ENCODE measurements at places on chromosomes 16 and 17.

DNA sequence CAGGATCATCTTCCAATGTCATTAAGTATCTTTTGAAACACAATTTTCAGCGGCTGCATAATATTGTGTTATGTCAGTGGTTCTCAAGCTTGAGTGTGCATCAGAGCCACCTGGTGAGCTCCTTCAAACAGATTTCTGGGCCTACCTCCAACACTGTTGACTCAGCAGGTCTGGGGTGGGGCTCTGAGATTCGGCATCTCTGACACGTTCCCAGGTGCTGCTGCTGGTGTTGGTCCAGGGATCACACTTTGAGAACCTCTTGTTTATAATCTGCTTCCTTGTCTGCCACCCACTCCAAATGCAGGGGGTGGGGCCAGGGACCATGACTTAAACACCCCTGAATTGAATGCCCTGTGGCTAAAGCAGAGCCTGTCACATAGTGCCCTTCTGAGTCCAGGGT is 73.8 kb upstream of the HNF1B start:
- no peak for DNase-seq

DNA sequence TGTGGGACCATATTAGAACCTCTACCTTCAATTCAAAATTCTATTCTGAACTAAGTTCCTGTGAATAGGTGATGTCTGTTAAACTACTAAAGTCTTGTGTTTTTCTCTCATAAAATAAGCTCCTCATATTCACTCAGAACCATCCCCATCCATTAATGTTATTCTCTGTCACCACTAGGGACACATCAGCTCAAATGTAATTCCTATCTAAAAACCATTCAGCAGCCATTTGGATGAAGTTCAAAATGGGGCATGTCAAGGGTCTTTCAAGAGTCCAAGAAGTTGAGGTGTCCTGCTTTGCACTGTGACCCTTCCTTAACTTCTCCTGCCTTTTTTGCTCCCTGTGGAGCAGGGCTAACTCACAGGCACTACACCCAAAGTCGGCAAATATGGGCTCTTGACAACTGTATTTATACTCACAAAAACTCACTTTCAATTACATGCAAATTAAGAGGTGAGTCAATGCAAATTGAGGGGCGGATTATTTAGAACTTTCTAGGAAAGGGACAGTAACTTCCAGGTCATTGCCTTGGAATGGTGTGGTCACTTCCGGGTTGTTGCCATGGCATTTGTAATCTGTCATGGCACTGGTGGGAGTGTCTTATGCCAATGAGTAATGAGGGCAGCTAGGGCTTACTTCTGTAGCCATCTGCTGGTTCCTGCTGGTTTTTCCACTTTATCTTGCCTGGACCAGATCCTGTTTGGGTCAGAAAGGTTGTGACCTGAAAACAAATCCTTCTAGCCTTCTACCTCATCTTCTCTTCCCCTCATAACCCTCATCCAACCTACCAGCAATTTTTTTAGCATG is 128.2 kb upstream of the COX10 start:
- DNase-seq, result no peak

DNA sequence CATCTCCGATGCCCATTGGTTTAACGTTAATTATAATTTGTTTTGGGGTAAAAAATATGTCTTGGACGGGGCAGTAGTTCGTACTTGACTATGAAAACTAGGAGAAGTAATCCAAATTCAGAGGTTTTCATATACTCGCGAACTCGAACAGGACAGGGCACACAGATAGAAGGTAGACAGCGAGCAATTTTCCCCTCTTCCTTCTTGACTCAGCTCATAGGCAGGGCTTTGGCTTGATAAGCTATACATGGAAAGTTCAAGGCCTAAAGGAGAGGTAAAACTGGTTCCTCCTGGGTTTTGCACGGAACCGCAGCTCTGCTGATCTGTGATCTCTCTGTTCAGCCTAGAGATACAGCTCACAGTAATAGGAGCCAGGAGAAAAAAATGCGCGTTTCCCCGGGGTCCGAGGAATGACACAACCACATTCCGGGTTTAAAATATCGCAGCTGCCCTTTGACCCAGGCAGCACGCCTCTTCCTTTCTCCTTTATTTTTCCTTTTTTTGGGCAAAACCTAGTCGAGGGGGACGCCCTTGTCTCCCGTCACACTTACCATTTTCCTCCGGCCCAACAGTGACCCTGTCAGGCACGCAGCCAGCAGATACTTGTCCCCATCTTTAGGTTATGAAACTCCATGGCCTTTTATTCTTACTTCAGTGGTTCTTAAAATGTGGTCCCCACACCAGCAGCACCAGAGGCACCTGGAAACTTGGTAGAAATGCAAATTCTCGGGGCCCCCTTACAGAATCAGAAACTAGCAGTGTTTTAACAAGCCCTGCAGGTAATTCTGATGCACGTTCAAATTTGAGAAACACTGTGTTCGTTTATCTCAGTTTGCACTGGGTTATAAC is 1.7 kb upstream of the LASP1 start:
- no peak for DNase-seq

GRCh38 chr16:2371421-2371820 is 30.9 kb upstream of the ABCA3 start:
- DNase-seq, result no peak

GRCh38 chr17:77141846-77142449 is 1.2 kb downstream of the SEC14L1 start:
- DNase-seq, result no peak

- DNase-seq, result no peak
Observed at GRCh38 chr16:12500771-12501170, 302.9 kb downstream of the CPPED1 start.

DNA sequence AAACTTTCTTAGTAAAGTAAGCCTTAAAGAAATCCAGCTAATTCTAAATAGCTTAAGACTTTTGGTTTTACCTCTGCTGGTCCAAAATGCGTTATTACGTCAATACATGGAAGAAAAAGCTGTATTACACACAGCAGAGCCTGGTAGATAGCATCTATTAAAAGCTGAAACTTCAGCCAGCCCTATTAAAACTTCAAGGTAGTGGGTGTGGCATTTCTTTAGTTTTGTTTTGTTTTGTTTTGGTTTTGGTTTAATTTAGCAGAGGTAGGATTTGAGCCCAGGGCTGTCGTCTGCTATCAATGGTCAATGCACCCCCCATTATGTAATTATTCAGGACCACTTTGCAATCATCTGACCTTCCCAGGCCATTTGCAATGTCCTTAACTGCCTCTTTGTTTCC is 318.4 kb upstream of the MAF start:
- no peak for DNase-seq

GRCh38 chr16:81797443-81797842 is 18.4 kb downstream of the PLCG2 start:
- no peak for DNase-seq

DNA sequence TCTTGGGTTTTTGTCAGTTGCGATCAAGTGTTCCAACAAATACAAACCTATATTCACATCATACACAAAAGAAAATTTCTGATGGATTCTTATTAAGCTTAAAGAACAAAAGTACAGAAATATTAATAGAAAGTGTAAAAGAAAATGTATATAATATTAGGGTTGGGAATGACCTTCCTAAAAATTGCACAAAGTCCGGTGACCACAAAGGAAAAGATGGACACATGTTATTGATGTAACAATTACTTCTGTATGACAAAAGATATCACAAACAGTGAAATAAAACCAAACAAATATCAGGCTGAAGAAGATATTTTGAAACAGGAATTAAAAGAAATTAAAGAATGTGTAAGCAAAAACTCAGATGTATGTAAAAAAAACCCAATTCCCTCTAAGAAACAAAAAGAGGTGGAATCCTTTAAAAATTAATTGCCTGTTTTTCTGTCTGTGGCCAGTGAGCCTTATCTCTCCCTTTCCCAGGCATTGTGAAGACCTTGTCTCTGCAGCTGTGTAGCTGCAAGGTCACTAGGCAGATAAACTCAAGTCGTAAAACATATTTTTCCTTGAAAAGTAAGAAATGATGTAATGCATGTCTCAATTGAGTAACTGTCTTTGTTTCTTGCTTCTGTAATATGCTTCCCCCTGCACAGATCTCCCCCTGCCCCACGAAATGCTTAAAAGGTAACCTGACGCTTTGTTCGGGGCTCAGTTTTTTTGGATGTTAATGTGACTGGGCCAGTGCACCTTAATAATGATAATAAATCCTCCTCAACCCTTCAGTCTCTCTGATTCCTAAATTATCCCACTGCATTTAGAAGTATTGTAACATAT is 2.8 kb downstream of the ST6GALNAC1 start:
- no peak for DNase-seq

- no peak for DNase-seq
Observed at GRCh38 chr17:80219763-80220053, 425 bp downstream of the SGSH start.

DNA sequence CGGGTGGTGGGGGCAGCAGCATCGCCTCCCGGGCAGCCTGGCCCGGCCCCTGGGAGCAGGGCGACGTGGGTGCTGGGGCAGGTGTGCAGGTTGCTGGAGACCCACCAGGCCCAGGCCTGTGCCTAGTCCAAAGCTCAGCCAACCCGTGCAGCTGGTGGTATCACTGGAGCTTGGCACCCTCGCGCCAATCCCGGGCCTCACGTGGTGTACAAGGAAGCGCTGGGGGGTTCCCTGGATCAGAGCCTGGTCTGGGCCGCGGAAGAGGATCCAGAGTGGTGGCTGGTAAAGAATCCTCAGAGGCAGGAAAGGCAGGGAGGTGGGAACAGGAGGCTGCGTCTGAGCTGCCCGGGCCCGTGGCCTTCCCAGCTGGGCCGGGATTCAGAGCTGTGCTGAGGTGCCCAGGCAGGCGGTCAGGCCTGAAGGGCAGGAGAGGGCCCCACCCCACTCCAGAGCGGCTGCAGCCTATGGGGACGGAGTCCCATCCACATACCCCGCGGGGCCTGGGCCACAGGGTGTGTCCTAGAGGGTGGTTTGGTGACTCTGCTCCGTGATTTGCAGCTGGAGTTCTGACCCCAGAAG is 36.2 kb downstream of the ZFPM1 start:
- DNase-seq, result no peak

- DNase-seq, result no peak
Observed at GRCh38 chr17:61349350-61349749, 50.3 kb upstream of the TBX2 start.
